ENCODE measurements at places on chromosomes 5 and 9. TPM values are rescaled to one million over a fixed set of nuclear protein-coding genes. Genes with fewer than 3 reads are reported as not detected.

Gene FCHSD1
- 33.2 TPM for total RNA-seq

Gene GDA
- total RNA-seq = not detected

Gene CTXN3
- not detected for total RNA-seq

Gene ASTN2
- total RNA-seq = 6.8 TPM

Gene TEX48
- not detected for total RNA-seq

Gene AGXT2
- not detected for total RNA-seq

Gene CCL21
- not detected for total RNA-seq

Gene ZNF454
- under 0.01 TPM for total RNA-seq

Gene DEPDC1B
- total RNA-seq = 10.0 TPM

Gene ESM1
- total RNA-seq = 10.2 TPM

Gene RNF183
- total RNA-seq = not detected

Gene DAPK1
- total RNA-seq = under 0.01 TPM

Gene SLC36A3
- not detected for total RNA-seq

Gene GAS1
- total RNA-seq = 3.1 TPM

Gene ARID3C
- not detected for total RNA-seq

Gene SNCB
- not detected for total RNA-seq

Gene ANKRD20A1
- total RNA-seq = 0.18 TPM

Gene ADAMTS16
- 0.28 TPM for total RNA-seq

Gene ENTPD8
- not detected for total RNA-seq

Gene SMARCA2
- total RNA-seq = 29.2 TPM

Gene TLX3
- total RNA-seq = not detected
